ENCODE measurements at places on chromosomes 6 and 20. TPM values are rescaled to one million over a fixed set of nuclear protein-coding genes. Genes with fewer than 3 reads are reported as not detected.

The NINL gene
- 7.2 TPM for polyA plus RNA-seq

The WFDC10B gene
- not detected for polyA plus RNA-seq

The ZNF322 gene
- polyA plus RNA-seq, result 8.6 TPM

The FAM162B gene
- polyA plus RNA-seq, result 1.8 TPM

The E2F3 gene
- polyA plus RNA-seq, result 8.3 TPM

The SLC39A7 gene
- polyA plus RNA-seq, result 114 TPM

The TRAPPC3L gene
- not detected for polyA plus RNA-seq

The FABP7 gene
- polyA plus RNA-seq, result 31.2 TPM
